ENCODE measurements at places on chromosomes 4 and X. TPM values are rescaled to one million over a fixed set of nuclear protein-coding genes. Genes with fewer than 3 reads are reported as not detected.

DNA sequence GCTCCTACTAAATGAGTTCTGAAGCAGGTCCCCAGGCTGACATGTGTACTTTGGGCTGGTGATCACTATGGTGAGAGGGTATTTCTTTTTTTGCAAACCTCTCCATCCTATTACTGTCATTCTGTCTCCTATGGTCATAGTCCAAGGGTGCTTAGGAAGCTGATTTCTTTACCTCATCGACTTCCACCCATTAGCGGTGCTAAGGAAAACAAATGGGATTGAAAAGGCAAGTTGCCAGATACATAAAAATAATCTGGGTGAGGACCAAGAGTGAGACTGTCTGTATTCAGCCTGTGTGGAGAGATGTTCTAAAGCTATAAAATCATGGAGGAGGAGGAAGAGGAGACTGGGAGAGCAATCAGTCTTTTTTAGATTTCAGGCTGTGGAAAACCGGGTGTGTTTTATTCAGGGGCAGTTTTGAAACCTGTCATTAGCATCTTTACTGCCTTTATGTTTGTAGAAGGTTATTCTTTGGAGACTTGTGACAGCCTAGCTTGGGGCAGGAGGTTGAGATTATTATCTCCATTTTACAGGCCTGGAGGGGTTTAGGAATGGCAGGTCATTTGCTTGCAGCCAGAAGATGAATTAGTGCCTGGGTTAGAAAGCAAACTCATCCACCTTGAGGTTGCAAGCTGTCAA is 1.9 kb downstream of the TMEM164 start:
- peak overlapping the region; percentile 80 for H3K4me3 ChIP-seq
- peaks cover 39% of the 10 kb centered on the region for H3K4me1 ChIP-seq
- H3K36me3 ChIP-seq: no peaks in the 10 kb centered on the region
- H3K27ac ChIP-seq: peak overlapping the region; percentile 48
- peaks cover 5% of the 10 kb centered on the region for H3K27me3 ChIP-seq

- H3K27ac ChIP-seq: no peak overlapping the region
- H3K27me3 ChIP-seq: no peaks in the 10 kb centered on the region
- H3K4me1 ChIP-seq: no peaks in the 10 kb centered on the region
- no peaks in the 10 kb centered on the region for H3K36me3 ChIP-seq
Observed at GRCh38 chr4:158250321-158250720, 40.0 kb downstream of the TMEM144 start.

DNA sequence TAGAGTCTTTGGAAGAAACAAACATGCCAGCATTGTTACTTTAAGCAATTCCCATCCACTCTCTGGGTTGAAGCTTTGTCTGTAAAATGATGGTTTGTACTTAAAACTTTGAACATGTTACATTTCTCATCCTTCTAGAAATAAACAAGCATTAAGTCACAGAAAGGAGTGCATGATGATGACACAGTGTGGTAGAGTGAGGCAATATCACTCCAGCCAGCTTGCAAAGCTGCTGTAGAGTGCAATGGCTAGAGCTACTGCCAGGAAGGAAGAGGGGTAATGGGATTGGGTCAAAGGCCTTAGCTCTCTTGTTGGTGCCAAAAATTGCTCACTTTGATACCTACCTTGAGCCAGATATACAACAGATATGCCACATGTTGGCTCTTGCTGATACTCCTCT is 12.3 kb upstream of the ENOX2 start:
- H3K27ac ChIP-seq: no peak overlapping the region
- H3K36me3 ChIP-seq: no peaks in the 10 kb centered on the region
- no peaks in the 10 kb centered on the region for H3K4me1 ChIP-seq

DNA sequence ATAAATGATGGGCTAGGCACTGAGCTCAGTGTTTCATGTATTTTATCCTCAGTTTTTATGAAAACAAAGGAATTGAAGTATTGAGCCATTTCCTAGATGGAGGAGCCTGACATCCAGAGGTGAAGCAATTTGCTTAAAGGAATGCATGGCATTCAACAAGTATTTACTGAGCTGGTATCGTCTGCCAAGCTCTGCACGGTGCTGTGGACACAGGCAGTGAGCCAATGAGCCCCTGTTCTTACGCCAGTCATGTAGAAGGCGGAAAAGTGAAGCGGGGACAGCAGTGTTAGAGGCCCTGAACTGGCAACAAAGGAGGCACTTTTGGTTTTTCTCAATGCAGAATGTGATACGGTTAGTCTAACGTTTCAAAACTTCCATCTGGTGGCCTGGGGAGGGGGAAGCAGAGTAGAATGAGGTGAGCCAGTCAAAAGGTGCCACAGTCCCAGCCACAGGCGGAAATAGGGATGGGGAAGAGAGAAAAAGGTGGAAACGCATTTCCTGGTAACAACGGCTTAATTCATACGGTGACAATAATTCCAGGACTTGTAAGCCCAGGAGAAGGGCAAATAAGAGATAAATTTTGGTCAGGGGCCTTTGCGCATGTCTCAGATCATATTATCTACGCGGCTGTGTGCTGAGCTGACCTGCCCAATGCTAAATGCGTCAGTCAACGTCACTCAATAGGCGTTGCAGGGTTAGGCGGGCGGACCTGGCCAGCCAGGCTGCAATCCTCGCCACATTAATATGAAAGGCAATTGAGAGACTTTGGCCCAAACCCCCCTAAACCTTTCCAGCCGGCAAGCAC is 133.9 kb downstream of the AFAP1 start:
- H3K36me3 ChIP-seq: peaks cover 12% of the 10 kb centered on the region
- peaks cover 79% of the 10 kb centered on the region for H3K4me1 ChIP-seq
- DNase-seq: no peak
- H3K27ac ChIP-seq: peak overlapping the region; percentile 80
- peak overlapping the region; percentile 59 for H3K4me3 ChIP-seq
- H3K27me3 ChIP-seq: peaks cover 49% of the 10 kb centered on the region

- no peak for DNase-seq
- no peak overlapping the region for H3K4me3 ChIP-seq
- H3K4me1 ChIP-seq: peaks cover 2% of the 10 kb centered on the region
- H3K27ac ChIP-seq: no peak overlapping the region
Observed at GRCh38 chrX:112218388-112218787, 135.8 kb upstream of the TRPC5 start.

DNA sequence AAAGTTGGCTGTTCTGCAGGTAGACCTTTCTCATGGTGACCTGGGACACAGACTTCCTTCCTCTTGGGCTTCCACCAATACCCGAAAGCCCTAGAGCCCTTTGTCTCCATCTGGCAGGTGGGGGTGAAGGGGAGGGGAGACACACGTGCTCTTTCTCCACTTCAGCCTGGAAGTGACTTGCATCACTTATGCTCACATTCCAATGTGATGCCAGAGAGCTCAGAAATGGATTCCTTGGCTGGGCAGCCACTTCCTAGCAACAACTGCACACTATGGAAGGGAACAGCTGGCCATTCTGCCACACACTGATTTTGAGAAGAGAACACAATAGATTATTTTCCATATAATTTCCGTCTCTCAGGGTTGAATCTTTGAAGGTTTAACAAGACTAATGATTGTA is 36.3 kb downstream of the C4orf51 start:
- H3K27me3 ChIP-seq: peaks cover 1% of the 10 kb centered on the region
- no peak overlapping the region for H3K4me3 ChIP-seq
- H3K4me1 ChIP-seq: peaks cover 13% of the 10 kb centered on the region
- peaks cover 10% of the 10 kb centered on the region for H3K36me3 ChIP-seq
- H3K27ac ChIP-seq: no peak overlapping the region
- DNase-seq: no peak

GRCh38 chr4:152938237-152938947 is 2.3 kb downstream of the FHDC1 start:
- peaks cover 25% of the 10 kb centered on the region for H3K27me3 ChIP-seq
- H3K4me3 ChIP-seq: peak overlapping the region; percentile 95
- DNase-seq: no peak
- H3K36me3 ChIP-seq: no peaks in the 10 kb centered on the region
- peaks cover 43% of the 10 kb centered on the region for H3K4me1 ChIP-seq

DNA sequence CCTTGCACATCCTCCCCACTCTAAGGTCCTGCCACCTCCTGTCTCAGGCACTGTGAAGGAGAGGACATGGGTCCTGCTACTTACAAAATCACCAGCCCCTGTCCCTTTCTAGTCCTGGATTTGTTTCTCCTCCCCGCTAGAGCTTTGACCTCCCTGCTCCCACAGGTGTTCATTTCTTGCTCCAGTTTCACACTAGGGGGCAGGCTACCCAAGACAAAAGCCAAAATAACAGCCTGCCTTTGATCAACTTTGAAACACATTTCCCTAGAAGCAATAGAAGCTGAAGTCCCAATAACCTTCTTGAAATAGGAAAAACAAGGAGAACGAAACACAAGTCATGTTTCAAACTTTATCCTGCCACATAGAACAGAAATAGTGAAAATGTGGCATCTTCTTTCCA is 164.4 kb downstream of the QDPR start:
- H3K4me3 ChIP-seq: no peak overlapping the region
- H3K36me3 ChIP-seq: no peaks in the 10 kb centered on the region
- H3K27ac ChIP-seq: no peak overlapping the region
- no peak for DNase-seq
- H3K4me1 ChIP-seq: no peaks in the 10 kb centered on the region

- no peak overlapping the region for H3K4me3 ChIP-seq
- no peaks in the 10 kb centered on the region for H3K4me1 ChIP-seq
- H3K36me3 ChIP-seq: no peaks in the 10 kb centered on the region
- H3K27me3 ChIP-seq: peaks cover 2% of the 10 kb centered on the region
- no peak for DNase-seq
Observed at GRCh38 chrX:102043380-102043779, 82.1 kb upstream of the TCEAL2 start.

GRCh38 chr4:15955670-15956069 is 7.3 kb downstream of the FGFBP2 start:
- no peak overlapping the region for H3K4me3 ChIP-seq
- H3K27me3 ChIP-seq: peaks cover 5% of the 10 kb centered on the region
- peaks cover 14% of the 10 kb centered on the region for H3K4me1 ChIP-seq
- no peak overlapping the region for H3K27ac ChIP-seq
- peaks cover 11% of the 10 kb centered on the region for H3K36me3 ChIP-seq

Gene SPANXA1
- not detected for total RNA-seq

Gene DACH2
- 1.3 TPM for total RNA-seq
